Suppressor macrophage treated with lipopolysaccharide for 4 hours (primary cell): ENCODE measurements at places on chromosomes 2 and 18.
A peak's percentile ranks its signal among the peaks of the same experiment; 100 is the strongest.

DNA sequence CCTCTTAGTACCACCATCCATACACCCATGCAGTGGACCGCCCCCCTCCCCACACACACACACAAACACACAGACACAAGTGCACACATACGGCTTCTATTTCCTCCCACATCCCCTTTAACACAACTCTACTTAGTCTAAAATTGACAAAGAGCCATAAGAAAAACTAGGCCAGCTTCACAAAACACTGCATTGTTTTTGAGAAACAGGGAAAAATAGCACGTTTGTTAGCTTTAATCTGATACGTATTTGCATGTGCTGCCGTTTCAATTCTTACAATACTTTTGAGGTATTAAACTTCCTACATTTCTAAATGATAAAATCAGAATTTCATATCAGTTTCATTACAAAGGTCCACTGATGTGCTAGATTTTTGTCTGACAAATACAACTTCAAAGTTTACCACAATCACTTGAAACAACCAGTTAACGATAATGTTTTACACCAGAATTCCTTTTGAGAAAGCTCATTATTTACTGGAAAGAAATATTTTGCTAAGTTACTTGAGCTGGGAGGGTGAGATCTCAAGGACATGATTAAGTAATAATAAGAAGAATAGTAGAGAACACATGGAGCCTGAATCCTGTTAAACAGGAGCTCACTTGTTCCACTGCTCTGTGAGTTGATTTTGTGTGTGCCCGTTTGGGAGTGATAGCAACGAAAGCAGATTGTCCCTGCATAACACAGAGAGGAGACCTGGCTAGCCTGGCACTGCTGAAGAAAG, 74.5 kb downstream of the MOGAT1 start:
- DNase-seq, result no peak

- DNase-seq, result no peak
These were observed 54.7 kb downstream of the MTA3 start for GRCh38 chr2:42622943-42623676.

DNA sequence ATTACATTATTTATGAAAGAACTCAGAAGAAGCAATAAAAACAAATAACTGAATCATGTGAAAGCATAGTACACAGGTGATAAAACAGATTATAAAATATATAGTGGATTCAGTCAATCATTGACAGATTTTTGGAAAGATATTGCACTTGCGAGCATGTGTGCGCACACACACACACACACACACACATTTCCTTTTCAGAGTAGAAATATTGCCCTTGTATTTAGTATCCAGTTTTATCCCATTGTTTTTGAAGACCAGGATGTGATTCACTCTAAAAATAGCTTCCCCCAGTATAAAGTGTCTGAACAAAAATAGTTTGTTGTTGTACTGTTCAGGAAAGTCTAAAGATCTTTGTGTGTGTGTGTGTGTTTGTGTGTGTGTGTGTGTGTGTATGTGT, 145.5 kb downstream of the CALCRL start:
- DNase-seq, result no peak

- DNase-seq, result no peak
These were observed 442.2 kb downstream of the TGIF1 start for GRCh38 chr18:3892152-3892551.

- DNase-seq, result no peak
These were observed 52.6 kb downstream of the TRIP12 start for GRCh38 chr2:229869226-229869625.

DNA sequence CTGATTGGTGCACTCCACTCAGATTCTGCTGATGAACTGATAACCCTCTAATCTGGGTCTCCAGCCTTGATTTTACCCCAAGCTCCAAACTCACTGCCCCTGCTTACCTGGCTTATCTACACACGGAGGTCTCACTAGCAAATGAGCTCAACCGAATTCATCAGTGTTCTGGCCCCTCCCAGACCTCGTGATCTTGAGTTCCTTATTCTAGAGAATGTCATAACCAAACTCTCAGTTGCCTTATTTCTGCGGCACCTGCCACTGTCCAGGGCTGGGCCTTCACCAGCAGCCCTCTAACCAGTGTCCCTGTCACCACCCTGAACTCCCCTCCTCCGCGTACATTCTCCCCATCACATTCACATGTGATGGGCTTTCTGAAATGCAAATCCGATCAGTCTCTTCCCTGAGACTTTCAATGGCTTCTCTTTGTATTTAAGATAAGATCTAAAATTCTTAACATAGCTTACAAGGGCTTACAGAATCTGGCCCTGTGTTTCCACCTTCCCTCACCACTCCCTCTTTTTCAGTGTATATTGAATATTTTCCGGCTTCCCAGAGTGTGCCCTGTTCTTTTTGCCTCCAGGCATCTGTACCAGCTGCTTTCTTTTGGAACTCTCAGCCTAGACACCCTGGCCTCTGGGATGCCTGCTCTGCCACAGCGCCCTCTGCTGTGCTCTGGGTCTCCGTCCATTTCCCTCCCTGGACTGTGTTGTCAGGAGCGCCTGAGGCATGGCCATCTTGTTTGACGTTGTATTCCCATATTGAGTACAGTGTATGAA, 31.1 kb downstream of the NAB1 start:
- DNase-seq, result peak; percentile 33

- DNase-seq, result peak; percentile 36
These were observed 318.7 kb upstream of the NCKAP5 start for GRCh38 chr2:133886735-133887675.
